GM23248 (cell line): ENCODE measurements at places on chromosomes 2 and 18.

DNA sequence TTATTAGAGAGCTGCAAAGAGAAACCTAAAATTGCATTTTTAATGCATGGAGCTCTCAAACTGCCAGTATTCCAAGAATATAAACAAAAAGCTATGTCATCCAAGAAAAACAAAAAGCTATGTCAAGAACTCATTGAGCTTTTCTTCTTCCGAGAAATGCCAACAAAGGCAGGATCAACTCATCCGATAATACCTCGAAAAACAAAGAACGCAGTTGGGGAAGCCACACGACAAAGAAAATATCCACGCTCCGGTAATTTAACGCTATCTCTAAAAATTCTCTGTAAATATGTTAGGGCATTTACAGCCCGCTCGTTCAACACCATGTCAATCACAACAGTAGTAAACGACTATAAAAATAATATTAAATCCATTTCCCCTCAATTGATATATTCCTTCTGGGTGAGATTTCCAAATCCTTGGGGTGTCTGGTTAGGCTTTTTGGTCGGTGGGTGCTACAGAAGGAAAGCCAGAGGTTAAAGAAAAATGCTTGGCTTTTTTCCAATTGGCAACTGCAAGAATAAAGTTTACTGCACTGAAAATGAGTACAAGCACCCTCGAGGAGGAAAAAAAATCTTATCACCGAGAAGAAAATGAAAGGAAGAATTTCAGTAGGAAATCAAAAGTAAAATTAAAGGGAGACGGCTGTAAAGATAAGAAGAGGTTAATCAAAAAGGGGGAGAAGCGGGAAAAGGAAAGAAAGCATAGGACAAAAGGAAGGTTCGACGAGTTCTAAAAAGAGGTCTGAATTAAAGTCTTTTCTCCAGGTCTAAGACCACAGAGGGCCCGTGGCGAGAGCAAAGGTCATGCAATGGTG lies 856 bp downstream of the TIA1 start:
- peak overlapping the region; percentile 99 for H3K4me3 ChIP-seq
- DNase-seq = peak; percentile 50
- H3K27me3 ChIP-seq = no peaks in the 10 kb centered on the region

DNA sequence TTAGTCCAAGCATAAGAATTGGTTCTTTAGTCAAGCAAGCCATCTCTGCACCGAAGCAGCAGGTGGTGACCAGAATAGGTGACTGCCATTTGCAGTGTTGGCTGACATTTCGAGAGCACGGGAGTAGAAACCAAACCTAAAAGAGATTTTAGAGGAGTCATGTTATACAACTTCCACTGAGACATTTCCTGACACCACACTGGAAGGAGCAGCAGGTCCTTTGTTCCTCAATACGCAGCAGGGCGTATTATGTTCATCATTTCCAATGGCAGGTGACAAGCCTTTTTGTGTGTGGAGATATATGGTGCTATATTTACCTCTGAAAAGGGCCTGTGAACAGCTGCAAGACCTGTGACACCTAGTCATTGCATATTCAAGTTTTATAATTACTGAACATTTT lies 418.8 kb upstream of the NETO1 start:
- no peak overlapping the region for H3K4me3 ChIP-seq
- DNase-seq = no peak
- H3K27me3 ChIP-seq = no peaks in the 10 kb centered on the region
- H3K36me3 ChIP-seq = no peaks in the 10 kb centered on the region

DNA sequence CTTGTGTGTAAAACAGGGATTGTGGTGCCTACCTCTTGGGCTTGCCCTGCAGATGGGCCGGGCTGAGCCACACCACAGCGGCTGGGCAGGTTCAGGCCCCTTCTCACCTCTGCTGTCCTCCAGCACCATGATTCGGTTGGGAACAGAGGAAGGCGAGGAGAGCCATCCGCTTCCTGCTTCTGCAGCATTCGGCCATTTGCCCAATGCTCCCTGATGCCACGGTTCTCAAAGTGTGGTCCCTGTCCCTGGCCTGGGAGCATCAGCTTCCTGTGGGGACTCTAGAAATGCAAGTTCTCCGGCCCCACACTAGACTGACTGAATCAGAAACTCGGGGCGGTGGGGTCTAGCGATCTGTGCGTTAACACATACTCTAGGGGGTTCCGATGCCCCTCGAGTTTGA lies 65.1 kb downstream of the RRM2 start:
- H3K4me1 ChIP-seq = no peaks in the 10 kb centered on the region
- no peak overlapping the region for H3K27ac ChIP-seq
- no peak overlapping the region for H3K4me3 ChIP-seq
- H3K36me3 ChIP-seq = no peaks in the 10 kb centered on the region
- DNase-seq = no peak

DNA sequence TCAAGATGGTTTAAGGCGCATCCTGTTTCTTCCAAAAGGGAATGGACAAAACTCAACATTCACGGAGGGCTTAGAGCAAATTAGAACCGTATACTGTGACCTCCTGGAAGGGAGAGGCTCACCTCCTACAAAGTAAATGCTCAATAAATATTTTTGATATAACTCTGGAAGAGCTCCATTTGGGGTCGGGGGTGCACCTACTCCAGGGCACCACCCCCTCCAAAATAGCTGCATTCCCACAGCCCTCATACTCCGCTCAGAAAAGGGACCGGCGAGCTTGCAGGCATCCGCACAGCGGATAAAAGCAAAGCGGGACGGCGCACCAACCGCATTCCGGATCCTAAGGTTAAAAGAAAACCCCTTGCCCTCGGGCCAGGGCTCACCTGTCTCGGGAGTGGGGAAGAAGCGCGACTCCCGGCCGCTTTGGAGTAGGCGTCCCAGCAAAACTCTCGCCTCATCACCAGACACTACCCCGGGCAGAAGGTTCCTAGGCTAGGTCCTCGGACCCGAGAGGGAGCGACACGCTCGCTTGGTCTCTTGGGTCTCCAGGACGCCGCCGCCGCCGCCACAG lies 378 bp downstream of the WDPCP start:
- H3K4me1 ChIP-seq = peaks cover 26% of the 10 kb centered on the region
- peak; percentile 47 for DNase-seq
- peak overlapping the region; percentile 98 for H3K4me3 ChIP-seq

- no peak overlapping the region for H3K27ac ChIP-seq
- H3K27me3 ChIP-seq = no peaks in the 10 kb centered on the region
- peaks cover 26% of the 10 kb centered on the region for H3K4me1 ChIP-seq
- no peaks in the 10 kb centered on the region for H3K36me3 ChIP-seq
- H3K4me3 ChIP-seq = no peak overlapping the region
- DNase-seq = peak; percentile 69
Observed at GRCh38 chr2:85308896-85309555, 18.8 kb downstream of the TGOLN2 start.

GRCh38 chr2:168679081-168679480 lies 123.4 kb upstream of the NOSTRIN start:
- no peaks in the 10 kb centered on the region for H3K4me1 ChIP-seq
- DNase-seq = no peak
- H3K27ac ChIP-seq = no peak overlapping the region
- no peak overlapping the region for H3K4me3 ChIP-seq
- no peaks in the 10 kb centered on the region for H3K36me3 ChIP-seq

- H3K36me3 ChIP-seq = no peaks in the 10 kb centered on the region
- no peaks in the 10 kb centered on the region; the same call in 1 of the 2 replicates for H3K27me3 ChIP-seq
- no peak for DNase-seq
- no peak overlapping the region for H3K4me3 ChIP-seq
- H3K27ac ChIP-seq = no peak overlapping the region
Observed at GRCh38 chr2:38260972-38261371, 116.1 kb downstream of the ATL2 start.

- DNase-seq = peak; percentile 85
- H3K27me3 ChIP-seq = no peaks in the 10 kb centered on the region
- H3K27ac ChIP-seq = no peak overlapping the region
- peaks cover 21% of the 10 kb centered on the region for H3K4me1 ChIP-seq
- no peaks in the 10 kb centered on the region for H3K36me3 ChIP-seq
Observed at GRCh38 chr2:237471438-237472186, 15.4 kb upstream of the MLPH start.

GRCh38 chr2:176914371-176914770 lies 298.2 kb upstream of the HNRNPA3 start:
- no peaks in the 10 kb centered on the region for H3K27me3 ChIP-seq
- H3K4me3 ChIP-seq = no peak overlapping the region
- H3K27ac ChIP-seq = no peak overlapping the region
- DNase-seq = no peak
- H3K36me3 ChIP-seq = no peaks in the 10 kb centered on the region
- H3K4me1 ChIP-seq = no peaks in the 10 kb centered on the region

GRCh38 chr2:240890691-240891090 lies 5.3 kb downstream of the MAB21L4 start:
- H3K4me1 ChIP-seq = no peaks in the 10 kb centered on the region
- H3K36me3 ChIP-seq = no peaks in the 10 kb centered on the region
- no peak overlapping the region for H3K4me3 ChIP-seq
- no peak overlapping the region for H3K27ac ChIP-seq
- no peaks in the 10 kb centered on the region for H3K27me3 ChIP-seq
- no peak for DNase-seq

DNA sequence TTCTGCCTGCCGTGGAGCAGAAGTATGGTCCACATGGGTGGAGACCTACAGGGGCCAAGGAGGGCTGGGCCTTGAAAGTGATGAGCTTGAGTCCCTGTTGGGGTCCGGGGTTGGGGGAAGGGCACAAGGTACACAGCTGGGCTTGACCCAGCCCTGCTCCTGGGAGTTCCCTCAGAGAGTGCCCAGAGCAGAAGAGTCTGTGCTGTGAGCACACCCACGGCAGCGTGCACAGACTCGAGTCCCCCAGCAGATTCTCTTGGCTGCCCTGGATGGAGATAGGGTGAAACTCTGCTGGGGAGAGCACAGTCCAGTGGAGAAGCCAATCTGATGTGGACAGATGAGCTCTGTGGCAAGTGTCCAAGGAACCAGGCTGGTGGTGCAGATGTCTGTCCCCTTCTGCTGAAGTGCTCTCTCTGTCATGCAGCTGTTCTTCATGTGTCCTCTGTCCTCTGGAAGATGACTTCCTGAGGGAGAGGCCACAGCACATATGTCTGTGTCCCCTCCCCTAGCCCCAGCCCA lies 27.5 kb downstream of the INPP4A start:
- peaks cover 9% of the 10 kb centered on the region for H3K4me1 ChIP-seq
- H3K4me3 ChIP-seq = no peak overlapping the region
- no peaks in the 10 kb centered on the region for H3K27me3 ChIP-seq

DNA sequence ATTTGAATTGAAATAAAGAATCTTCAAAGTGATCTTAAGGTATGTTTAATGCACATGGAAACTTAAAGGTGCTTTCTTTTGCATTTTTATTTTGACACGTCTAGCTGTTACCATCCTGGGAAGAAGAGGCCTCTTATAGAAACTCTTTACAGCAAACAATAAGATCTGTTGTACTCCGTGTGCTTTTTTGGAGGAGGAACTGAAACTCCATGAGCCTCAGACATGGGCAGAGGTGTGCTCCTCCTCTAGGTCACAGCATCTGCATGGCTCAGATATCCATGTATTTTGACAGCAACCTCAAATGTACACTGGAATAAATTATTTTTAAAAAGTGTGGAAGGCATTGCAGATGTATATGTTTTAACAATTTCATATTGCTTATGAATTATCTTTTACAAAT lies 783.3 kb upstream of the SALL3 start:
- no peak overlapping the region for H3K27ac ChIP-seq
- DNase-seq = no peak
- no peaks in the 10 kb centered on the region for H3K36me3 ChIP-seq
- no peaks in the 10 kb centered on the region for H3K27me3 ChIP-seq
- no peak overlapping the region for H3K4me3 ChIP-seq
